ENCODE measurements at places on chromosomes 16 and 17. TPM values are rescaled to one million over a fixed set of nuclear protein-coding genes. Genes with fewer than 3 reads are reported as not detected.

Gene KRTAP3-2
- total RNA-seq = not detected

Gene PRAC2
- total RNA-seq = not detected

Gene FOXK2
- total RNA-seq = 92.6 TPM

Gene TRIM25
- total RNA-seq = 99.8 TPM

Gene HSF4
- 54.0 TPM for total RNA-seq

Gene RASD1
- total RNA-seq = 6.6 TPM

Gene HCRT
- total RNA-seq = not detected

Gene ADGRG3
- not detected for total RNA-seq

Gene C16orf96
- total RNA-seq = not detected

Gene NHLRC4
- total RNA-seq = 1.1 TPM

Gene FAM222B
- total RNA-seq = 24.0 TPM

Gene CD300LB
- total RNA-seq = not detected

Gene CACNG4
- not detected for total RNA-seq

Gene CCL18
- not detected for total RNA-seq

Gene ZNF821
- 5.9 TPM for total RNA-seq

Gene CES1
- not detected for total RNA-seq

Gene SNAI3
- 3.3 TPM for total RNA-seq

Gene RPGRIP1L
- total RNA-seq = 10.0 TPM

Gene PRKCB
- total RNA-seq = 79.9 TPM

Gene SBK1
- 0.85 TPM for total RNA-seq

Gene SEPTIN12
- total RNA-seq = not detected

Gene CCDC40
- total RNA-seq = 0.37 TPM

Gene METTL26
- 146 TPM for total RNA-seq

Gene MPP3
- total RNA-seq = 0.63 TPM

Gene LGALS9
- 46.4 TPM for total RNA-seq

Gene AGRP
- not detected for total RNA-seq

Gene MLKL
- total RNA-seq = 21.9 TPM

Gene CLEC19A
- total RNA-seq = not detected

Gene CBFB
- 172 TPM for total RNA-seq

Gene DUXB
- total RNA-seq = not detected

Measured in activated CD4-positive, alpha-beta T cell treated with anti-CD3 and anti-CD28 coated beads, Interleukin-2, amount 10 ng/mL, durations not matched to agents 24 days and 14 days (primary cell).